Gastroesophageal sphincter (tissue), 4 donors: ENCODE measurements at places on chromosomes 3 and 15. TPM values are rescaled to one million over a fixed set of nuclear protein-coding genes. Genes with fewer than 3 reads are reported as not detected.
A peak's percentile ranks its signal among the peaks of the same experiment; 100 is the strongest.

DNA sequence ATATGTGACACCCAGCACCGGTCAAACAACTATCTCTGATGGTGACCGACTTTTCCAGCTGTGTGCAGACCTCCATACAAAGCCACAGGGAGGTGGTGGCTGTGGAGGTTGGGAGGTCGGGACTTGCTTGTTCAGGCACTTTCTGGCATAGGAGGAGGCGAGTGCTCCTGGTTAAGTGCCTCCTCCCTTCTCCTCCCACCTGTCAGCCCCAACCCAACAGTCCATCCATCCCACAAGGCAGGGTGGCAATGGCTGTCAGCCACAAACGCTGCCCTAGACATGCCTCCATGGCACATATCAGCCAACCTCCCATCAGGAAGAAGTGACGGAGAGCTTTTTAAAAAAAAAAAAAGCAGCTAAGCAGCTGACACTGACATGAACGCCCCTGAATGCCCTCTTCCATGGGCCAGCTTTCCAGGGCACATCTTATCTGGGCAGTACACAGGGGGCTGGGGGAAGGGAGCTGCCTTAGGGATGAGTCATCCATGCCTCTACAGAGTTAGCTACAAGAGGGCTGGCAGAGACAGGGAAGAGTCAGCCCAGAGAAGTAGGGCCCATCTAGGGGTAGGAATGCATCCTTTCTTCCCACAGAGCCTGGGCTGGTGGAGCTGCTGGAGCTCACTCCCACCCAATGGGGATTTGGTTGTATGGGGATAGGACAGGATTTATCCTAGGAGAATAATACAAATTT is 41.2 kb downstream of the CCDC12 start:
- ATAC-seq: peak; percentile 94

Gene ZNF80
- total RNA-seq: not detected

DNA sequence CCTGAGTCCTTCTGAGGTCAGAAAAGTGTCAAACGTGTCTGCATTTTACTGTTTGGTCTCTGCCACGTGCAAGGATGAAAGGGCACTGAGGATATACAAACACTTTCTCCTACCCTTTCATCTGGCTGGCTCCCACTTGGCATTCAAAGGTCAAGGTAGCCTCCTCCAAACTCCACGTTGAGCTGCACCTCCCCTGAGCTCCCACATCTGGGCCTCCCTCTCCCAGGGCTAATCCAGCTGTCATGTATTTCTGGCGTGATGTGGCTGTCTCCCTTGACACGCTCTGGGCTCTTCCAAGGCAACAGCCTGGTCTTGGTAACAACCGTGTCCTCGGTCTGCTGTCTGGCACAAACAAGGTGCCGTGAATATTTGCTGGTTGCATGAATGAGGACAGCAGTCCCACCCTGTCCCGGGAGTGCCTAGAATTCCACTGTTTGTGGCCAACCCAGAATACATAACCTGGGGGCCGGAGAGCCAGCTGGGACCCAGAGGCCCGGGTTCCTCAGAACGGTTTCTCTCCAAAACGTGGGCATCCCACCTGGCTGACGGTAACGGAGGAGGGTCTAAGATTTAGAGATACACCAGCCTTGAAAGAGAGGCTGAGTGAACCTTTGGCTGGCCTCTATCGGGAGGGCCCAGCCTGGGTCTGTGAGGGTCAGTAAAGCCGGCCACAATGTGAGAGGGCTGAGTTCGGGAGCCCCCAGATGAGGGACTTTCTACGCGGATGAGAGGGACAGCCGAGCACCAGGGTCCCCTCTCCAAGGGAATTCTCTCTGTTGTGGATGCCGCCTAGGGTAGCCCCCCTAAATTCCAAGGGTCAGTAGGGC is 767 bp downstream of the GLT8D1 start:
- ATAC-seq: peak; percentile 10

- ATAC-seq: no peak
Measured at GRCh38 chr15:29064290-29064689, 178.5 kb downstream of the APBA2 start.

Gene ERICH6
- not detected for total RNA-seq

DNA sequence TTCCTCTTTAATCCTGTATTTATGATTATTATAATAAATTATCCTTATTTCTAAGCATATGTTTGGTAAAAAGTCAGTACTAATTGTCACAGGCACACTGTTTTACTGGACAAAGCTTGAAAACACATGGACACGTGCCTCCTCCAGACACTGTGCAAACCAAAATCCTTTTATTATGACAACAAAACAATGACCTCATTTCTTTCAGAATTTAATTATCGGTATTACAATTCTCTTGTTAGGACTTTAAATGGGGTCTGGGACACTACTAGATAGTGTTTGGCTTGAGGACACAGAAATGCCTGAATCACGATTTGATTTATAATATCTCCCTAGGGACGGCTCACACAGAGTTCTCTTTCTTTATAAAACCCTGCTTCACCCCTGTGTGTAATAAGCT is 107.3 kb upstream of the IGSF10 start:
- peak; percentile 36 for ATAC-seq

GRCh38 chr3:72811571-72811970 is 36.7 kb downstream of the SHQ1 start:
- no peak for ATAC-seq

- peak; percentile 75 for ATAC-seq
Measured at GRCh38 chr3:99108508-99108907, 207.0 kb upstream of the DCBLD2 start.
